Nephron progenitor cell (in vitro differentiated cells): ENCODE measurements at places on chromosomes 5 and 9.

- no peak for DNase-seq
- H3K27ac ChIP-seq = no peak overlapping the region
- no peak overlapping the region for H3K4me3 ChIP-seq
- H3K36me3 ChIP-seq = no peaks in the 10 kb centered on the region
Measured at GRCh38 chr5:56833325-56833724, 18.0 kb downstream of the MAP3K1 start.

DNA sequence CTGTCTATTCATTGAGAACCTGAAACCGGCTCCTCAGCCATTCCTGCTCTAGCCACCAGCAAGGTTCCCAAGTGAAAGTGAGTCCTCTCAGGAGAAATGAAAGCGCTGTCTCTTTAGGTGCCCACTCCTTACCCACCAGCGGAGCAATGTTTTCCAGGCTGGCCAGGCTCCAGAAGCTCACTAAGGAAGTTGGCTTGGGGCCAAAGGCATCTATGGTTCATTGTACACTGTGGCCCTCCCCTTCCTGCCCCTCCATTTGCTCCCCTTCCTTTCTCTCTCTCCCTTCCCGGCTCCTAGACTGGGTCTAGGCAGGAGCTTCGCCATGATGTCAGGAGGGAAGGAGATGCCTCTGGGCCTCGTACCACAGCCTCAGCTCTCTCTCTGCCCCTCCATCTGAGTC, 1.1 kb upstream of the GABRP start:
- no peaks in the 10 kb centered on the region for H3K36me3 ChIP-seq
- DNase-seq = no peak
- H3K4me1 ChIP-seq = peaks cover 4% of the 10 kb centered on the region
- H3K27ac ChIP-seq = no peak overlapping the region
- peaks cover 12% of the 10 kb centered on the region for H3K27me3 ChIP-seq
- no peak overlapping the region for H3K4me3 ChIP-seq

- peak overlapping the region; percentile 81 for H3K27ac ChIP-seq
- peaks cover 16% of the 10 kb centered on the region for H3K27me3 ChIP-seq
- no peak for DNase-seq
- H3K4me3 ChIP-seq = peak overlapping the region; percentile 15
- H3K36me3 ChIP-seq = no peaks in the 10 kb centered on the region
Measured at GRCh38 chr5:81167078-81167477, 66.0 kb upstream of the CKMT2 start.

GRCh38 chr5:52840277-52841050, 52.7 kb downstream of the ITGA1 start:
- H3K36me3 ChIP-seq = no peaks in the 10 kb centered on the region
- DNase-seq = peak; percentile 4
- H3K27ac ChIP-seq = peak overlapping the region; percentile 90
- H3K4me1 ChIP-seq = peaks cover 10% of the 10 kb centered on the region
- no peaks in the 10 kb centered on the region for H3K27me3 ChIP-seq
- no peak overlapping the region for H3K4me3 ChIP-seq

- no peak for DNase-seq
- no peaks in the 10 kb centered on the region for H3K27me3 ChIP-seq
- no peak overlapping the region for H3K4me3 ChIP-seq
- H3K27ac ChIP-seq = no peak overlapping the region
- peaks cover 6% of the 10 kb centered on the region for H3K36me3 ChIP-seq
- no peaks in the 10 kb centered on the region for H3K4me1 ChIP-seq
Measured at GRCh38 chr5:111627862-111628261, 115.5 kb upstream of the STARD4 start.

GRCh38 chr5:74177961-74178360, 462.6 kb downstream of the ENC1 start:
- no peak overlapping the region for H3K4me3 ChIP-seq
- DNase-seq = no peak
- peaks cover 18% of the 10 kb centered on the region for H3K4me1 ChIP-seq
- H3K36me3 ChIP-seq = no peaks in the 10 kb centered on the region

DNA sequence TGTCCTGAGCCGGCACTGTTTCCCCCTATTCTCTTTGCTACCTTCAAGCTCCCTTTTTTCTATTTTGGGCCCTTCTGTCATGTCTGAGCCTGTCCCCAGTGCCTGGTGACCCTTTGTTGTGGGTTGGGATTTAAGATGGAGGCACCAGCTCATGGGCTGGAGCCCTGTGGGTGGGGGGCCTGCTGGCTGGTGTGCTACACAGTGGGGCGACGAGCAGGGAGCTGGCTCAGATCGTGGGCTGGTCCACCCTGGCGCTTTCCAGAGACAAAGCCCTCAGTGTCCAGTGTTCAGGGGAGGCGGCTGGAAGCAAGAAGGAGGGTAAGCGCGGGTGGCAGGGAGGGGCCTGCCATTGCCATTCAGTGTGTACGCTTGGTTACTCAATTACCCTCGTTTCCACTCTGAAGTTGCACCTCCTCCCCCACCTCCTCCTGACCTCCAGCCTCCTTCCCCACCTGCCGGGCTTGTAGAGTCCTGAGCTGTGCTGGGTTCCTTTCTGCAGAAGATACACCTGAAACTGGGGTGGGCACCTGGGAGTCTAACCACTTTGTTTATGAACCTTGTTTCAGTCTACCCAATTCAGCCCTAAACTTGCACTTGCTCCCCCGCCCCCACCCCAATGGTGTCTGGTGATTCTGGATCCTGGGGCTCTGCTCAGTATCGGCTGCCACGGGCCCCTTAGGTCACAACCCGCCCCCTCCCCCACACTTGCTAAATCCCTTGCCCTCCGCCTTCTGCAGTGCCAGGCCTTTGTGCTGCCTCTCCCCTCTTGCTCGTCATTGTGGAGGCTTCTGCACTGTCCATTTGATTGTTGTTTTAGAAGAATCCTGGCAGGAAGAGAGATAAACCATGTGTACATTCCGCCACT, 49.9 kb downstream of the MVB12B start:
- no peak for DNase-seq
- H3K27me3 ChIP-seq = peaks cover 2% of the 10 kb centered on the region
- peak overlapping the region; percentile 87 for H3K27ac ChIP-seq
- no peaks in the 10 kb centered on the region for H3K36me3 ChIP-seq
- H3K4me1 ChIP-seq = peaks cover 90% of the 10 kb centered on the region
